Fibroblast of skin of left quadriceps (primary cell): ENCODE measurements at places on chromosomes 1 and 21.

DNA sequence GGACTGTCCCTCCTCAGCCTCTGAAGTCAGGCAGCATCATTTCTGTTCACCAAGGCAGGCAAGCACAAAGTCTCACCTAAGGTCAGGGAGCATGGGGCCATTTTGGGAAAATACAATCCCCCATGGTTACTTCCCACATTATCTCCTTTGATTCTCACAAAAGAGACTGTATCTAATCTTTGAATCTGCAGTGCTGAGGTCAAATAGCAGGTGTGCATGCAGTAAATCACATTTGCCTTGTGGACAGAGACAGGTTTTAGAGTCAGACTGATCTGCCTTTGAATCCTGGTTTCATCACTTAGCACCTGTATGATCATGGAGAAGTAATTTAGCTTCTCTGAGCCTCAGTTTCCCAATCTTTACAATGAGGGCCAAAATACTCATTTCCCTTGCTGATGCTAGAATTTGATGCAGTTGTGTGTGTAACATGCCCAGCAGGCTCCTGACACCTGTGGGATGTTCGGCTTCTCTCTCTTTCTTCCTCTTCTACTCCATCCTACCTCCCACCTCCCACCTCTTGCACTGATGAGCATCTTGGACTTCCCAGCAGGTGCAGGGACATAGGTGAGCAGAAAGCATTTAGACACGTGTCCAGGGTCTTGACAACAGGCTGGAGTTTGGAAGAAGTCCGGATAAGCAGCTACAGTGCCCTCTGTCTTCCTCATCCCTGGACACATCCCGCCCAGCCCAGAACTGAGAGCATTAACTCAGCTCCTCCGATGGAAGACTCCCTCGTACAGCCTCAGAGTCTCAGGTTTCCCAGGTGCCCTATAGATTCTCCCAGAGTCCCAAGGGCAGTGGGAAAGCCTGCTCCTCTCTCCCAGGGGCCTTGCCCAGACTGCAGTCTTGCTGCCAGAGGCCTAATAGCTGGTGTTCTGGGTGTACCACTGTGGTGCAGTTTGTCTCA is 18.9 kb downstream of the NENF start:
- DNase-seq: no peak

GRCh38 chr1:108570128-108570527 is 10.2 kb downstream of the EEIG2 start:
- no peak for DNase-seq

- DNase-seq: no peak
Observed at GRCh38 chr21:16084776-16085364, 355.1 kb downstream of the USP25 start.

- no peak for DNase-seq
Observed at GRCh38 chr21:31874812-31875212, 2.0 kb downstream of the HUNK start.

DNA sequence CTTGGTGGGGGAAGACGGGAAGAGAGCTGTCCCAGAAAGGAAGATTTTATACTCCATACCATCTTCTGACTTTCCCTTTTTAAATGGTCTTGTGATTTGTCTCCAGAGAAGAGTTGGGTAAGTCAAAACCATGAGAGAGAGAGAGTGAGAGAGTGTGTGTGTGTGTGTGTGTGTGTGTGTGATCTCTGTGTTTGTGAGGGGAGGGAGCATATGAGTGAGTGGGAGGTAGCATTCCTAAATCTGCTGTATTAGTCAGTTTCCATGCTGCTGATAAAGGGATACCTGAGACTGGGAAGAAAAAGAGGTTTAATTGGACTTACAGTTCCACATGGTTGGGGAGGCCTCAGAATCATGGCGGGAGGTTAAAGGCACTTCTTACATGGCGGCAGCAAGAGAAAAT is 102.0 kb upstream of the VANGL1 start:
- no peak for DNase-seq

- DNase-seq: no peak
Observed at GRCh38 chr21:40067751-40068150, 200.5 kb downstream of the PCP4 start.

GRCh38 chr1:49364676-49365075 is 588.0 kb upstream of the BEND5 start:
- peak; percentile 11 for DNase-seq

GRCh38 chr1:220207411-220207810 is 64.8 kb downstream of the RAB3GAP2 start:
- DNase-seq: no peak

DNA sequence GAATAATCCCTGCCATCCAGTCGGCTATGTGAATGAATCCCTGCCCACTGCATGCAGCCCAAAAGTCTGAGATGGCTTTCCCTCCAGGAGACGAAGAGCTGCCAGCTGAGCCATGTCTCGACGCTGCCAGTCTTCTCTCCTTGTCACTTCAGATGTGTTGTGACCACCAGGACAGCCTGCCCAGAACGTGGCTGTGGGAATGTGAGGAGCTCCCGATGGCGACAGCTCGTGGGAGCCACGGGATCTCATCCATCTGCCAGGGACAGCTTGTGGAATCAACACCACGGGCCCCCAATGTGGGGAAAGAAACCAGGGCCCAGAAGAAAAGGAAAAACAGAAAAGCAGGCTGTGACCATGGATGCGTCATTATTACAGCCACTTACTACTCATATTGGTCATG is 67.2 kb downstream of the NFASC start:
- no peak for DNase-seq

DNA sequence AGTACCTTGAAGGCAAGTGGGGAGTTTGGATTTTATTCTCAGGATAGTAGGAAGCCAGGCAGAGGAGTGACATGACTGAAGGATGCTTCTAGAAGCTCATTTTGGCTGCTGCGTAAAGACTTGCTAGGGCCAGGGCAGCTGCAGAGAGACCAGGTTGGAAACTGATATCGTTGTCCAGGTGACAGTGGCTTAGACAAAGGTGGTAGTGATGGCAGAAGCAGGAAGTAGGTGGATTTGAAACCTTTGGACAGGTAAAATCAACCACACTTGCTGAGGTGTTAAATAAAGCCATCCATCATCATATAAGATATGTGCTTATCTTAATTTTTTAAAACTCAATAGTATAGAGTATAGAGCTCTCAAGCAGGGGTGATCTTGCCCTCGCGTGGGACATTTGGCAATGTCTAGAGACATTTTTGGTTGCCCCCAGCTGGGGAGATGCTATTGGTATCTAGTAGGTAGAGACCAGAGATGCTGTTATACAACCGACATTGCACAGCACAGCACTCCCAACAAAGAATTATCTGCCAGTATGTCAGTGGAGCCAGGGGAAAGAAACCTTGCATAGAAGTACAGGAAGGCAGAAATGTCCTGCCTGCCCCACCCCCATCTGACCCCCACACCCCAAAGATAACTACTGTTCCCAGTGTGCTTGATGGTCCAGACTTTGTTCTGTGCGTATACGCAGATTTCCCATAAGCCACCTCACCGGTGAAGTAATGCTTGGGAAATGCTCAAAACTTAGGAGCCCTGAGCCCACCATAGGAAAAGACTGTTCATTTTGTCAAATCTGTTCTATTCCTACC is 31.1 kb downstream of the TMEM51 start:
- no peak for DNase-seq

GRCh38 chr21:34553151-34553952 is 41.3 kb upstream of the KCNE1 start:
- DNase-seq: peak; percentile 74

- peak; percentile 37 for DNase-seq
Observed at GRCh38 chr21:25039461-25040380, 567.6 kb downstream of the MRPL39 start.

- no peak for DNase-seq
Observed at GRCh38 chr1:178066296-178066907, 27.5 kb upstream of the RASAL2 start.

DNA sequence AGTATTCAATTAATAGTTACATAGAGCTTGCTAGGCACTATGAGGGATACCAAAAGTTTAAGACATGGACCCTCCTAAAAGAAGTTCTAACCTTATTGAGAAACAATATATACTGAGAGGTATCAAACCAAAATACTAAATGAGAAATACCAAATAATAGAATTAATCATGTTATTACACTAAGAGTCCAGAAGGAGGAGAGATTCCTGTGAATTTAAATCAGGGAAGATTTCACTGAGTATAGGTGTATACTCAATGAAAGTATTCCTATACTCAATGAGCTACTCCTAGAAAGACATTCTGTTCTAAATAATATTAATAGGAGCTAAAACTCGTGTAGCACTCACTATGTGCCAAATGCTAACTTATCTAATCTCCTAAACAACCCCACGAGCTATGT is 9.4 kb downstream of the CR1L start:
- no peak for DNase-seq

DNA sequence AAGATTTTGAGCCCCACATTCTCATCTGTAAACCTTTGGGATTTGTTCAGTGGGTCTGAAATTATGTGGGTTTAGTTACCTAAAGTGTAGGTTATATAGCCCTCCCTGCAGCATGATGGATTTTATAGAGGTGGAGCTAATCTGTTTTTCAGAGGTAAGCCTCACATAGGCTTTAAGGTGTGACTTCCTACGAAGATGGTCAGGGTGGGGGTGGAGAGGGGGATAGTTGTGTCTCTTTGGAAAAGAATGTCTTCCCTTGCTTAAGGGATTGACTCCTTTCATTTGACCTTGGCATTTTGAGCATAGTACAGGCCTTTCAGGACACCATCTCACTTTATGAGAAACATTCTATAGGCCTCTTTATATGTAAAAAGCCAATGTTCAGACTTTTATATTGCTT is 3.4 kb downstream of the CACHD1 start:
- DNase-seq: no peak

- peak; percentile 11 for DNase-seq
Observed at GRCh38 chr21:16891821-16892220, 621.0 kb upstream of the CXADR start.

GRCh38 chr1:45373573-45373972 is 33.3 kb upstream of the MUTYH start:
- DNase-seq: no peak

GRCh38 chr1:165492845-165493373 is 48.0 kb upstream of the RXRG start:
- DNase-seq: no peak

DNA sequence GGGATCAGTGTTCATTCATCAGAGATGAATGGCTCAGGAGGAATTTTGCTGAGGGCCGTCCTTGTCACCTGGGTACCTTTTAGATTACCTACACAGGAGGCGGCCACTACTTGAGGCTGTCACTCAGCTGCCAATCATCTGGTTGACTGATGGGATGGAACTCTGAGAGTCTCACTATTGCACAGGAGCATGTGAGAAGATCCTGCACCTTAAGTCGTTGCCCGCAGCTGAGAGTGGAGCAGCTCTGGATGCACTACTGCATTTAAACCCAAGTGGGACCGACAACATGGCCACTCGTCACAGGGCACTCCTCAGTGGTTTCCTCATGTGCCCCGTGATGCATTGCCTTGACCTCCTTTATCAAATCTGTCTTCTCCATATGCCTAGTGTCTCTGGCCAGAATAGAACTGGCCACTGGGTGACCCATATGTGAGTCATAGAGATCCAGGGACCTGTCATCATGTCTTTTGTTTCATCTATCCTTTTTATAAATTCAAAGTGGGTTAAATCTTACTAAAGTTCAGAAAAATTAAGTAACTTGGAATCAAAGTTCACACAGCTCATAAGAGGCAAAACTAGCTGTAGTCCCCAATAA is 165.5 kb downstream of the ZSCAN20 start:
- DNase-seq: no peak

DNA sequence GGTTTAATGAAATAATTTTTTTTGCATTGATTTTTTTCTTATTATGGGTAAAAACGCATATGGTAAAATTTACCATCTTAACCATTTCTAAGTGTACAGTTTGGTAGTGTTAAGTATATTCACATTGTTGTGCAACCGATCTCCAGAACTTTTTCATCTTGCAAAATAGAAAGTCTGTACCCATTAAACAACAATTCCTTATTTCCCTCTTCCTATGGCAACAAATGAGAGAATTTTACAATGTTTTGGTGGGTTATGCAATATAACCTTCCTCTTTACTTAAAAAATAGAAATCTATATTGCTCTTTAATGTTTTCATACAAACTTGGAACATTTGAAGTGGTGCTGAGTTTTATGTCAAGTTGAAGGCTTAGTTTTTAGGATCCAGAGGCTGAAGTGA is 26.6 kb downstream of the MAP3K7CL start:
- DNase-seq: no peak

- DNase-seq: no peak
Observed at GRCh38 chr1:150925080-150925479, 1.1 kb upstream of the SETDB1 start.
